CD4-positive, alpha-beta T cell (primary cell): ENCODE measurements at places on chromosomes 6 and 20. TPM values are rescaled to one million over a fixed set of nuclear protein-coding genes. Genes with fewer than 3 reads are reported as not detected.

DNA sequence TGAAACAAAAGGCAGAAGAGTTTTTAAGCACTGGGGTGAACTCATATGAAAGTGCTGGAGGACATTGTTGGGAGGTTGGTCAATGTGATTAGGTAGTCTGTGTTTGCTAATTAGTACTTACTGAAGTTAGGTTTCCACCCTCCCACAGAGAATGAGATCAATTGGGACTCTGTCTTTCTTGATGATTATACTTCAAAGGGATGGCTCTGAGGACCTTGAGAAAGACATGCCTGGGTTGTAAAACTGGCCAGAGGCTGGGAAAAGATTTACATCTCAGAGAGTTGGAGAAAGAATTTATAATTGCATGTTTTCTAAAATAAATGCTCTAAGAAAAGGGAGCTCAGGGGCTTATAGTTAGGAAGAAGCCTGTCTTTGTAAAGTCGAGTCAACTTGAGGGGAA is 74.0 kb downstream of the CD109 start:
- H3K27ac ChIP-seq, result no peak overlapping the region
- H3K27me3 ChIP-seq, result no peaks in the 10 kb centered on the region
- DNase-seq, result no peak
- no peaks in the 10 kb centered on the region for H3K4me1 ChIP-seq

- no peaks in the 10 kb centered on the region for H3K4me1 ChIP-seq
- H3K27ac ChIP-seq, result no peak overlapping the region
- no peaks in the 10 kb centered on the region for H3K36me3 ChIP-seq
- no peak overlapping the region for H3K4me3 ChIP-seq
- H3K27me3 ChIP-seq, result no peaks in the 10 kb centered on the region
Measured at GRCh38 chr6:63886341-63886740, 250.7 kb downstream of the PHF3 start.

Gene MUC22
- total RNA-seq, result not detected

DNA sequence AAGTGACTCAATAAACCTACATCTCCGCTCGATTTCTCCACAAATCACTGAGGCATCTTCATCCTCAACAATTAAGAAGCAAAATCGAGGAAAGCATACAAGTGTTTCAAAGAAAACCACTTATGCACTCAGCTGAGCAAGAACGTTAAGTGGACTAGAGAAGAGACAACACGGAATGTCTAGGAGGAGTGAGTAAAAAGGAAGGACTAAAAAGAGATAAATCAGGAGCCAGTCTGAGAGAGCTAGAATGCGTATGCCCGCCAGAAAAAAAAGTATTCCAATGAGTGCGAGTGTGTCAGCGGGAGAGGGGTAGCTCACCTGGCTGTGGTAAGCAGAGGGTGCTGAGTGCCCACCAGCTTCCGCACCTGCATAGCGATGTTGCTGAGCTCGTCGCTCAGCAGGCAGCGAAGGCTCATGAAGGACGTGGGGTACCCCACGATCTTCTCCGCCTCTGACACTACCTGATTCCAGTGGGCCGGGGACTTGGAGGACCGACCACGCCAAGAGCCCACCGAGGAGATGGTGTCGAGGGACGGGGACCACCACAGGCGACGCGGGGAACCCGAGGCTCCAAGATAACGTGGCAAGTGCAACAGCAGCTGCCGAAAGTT is 587 bp downstream of the PDSS2 start:
- H3K4me1 ChIP-seq, result peaks cover 16% of the 10 kb centered on the region
- DNase-seq, result peak; percentile 10
- no peaks in the 10 kb centered on the region for H3K27me3 ChIP-seq
- H3K36me3 ChIP-seq, result no peaks in the 10 kb centered on the region
- H3K27ac ChIP-seq, result peak overlapping the region; percentile 79
- peak overlapping the region; percentile 91 for H3K4me3 ChIP-seq

- no peaks in the 10 kb centered on the region for H3K36me3 ChIP-seq
- H3K27ac ChIP-seq, result no peak overlapping the region
- no peak for DNase-seq
- no peaks in the 10 kb centered on the region for H3K4me1 ChIP-seq
Measured at GRCh38 chr6:121590916-121591315, 155.5 kb downstream of the GJA1 start.

DNA sequence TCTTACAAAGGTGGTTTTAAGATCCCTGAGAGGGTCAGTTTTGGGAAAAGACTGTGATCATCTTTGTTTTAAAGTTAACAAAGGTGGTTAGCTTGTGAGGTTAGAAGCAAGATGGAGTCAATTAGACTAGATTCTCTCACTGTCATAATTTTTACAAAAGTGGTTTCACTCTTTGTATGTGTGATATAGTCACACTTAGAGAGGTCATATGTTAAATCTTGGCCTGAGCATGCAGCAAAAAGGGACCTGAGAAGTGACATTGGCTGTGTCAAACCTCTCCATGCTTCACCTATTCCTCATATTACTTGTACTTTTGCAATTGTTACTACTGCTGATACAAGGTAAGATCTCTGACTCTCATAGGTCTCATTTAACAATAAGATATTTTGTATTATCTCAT is 368.0 kb downstream of the TBC1D32 start:
- no peaks in the 10 kb centered on the region for H3K4me1 ChIP-seq
- no peaks in the 10 kb centered on the region for H3K36me3 ChIP-seq
- DNase-seq, result no peak
- no peaks in the 10 kb centered on the region for H3K27me3 ChIP-seq
- no peak overlapping the region for H3K27ac ChIP-seq

DNA sequence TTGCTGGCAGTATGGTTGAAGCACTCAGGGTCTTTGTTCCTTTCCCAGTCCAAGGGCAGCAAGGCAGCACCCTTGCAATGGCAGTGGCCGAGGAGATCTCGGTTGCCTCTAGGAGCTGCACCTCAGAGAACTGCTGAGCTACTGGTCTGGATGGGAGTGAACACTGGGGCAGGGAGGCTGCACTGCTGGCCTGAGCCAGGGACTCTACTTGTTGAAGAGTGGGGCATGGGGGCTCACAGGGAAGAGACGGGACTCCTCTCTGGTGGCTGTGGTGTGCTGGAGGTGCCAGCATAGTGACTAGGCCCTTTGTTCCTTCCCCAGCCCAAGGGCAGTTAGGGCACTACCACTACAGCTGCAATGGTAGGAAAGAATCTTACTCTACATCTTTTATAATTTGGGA is 203.0 kb downstream of the ZDHHC14 start:
- H3K27ac ChIP-seq, result no peak overlapping the region
- H3K4me1 ChIP-seq, result peaks cover 8% of the 10 kb centered on the region
- no peaks in the 10 kb centered on the region for H3K36me3 ChIP-seq
- H3K4me3 ChIP-seq, result no peak overlapping the region
- no peaks in the 10 kb centered on the region for H3K27me3 ChIP-seq
- DNase-seq, result no peak

DNA sequence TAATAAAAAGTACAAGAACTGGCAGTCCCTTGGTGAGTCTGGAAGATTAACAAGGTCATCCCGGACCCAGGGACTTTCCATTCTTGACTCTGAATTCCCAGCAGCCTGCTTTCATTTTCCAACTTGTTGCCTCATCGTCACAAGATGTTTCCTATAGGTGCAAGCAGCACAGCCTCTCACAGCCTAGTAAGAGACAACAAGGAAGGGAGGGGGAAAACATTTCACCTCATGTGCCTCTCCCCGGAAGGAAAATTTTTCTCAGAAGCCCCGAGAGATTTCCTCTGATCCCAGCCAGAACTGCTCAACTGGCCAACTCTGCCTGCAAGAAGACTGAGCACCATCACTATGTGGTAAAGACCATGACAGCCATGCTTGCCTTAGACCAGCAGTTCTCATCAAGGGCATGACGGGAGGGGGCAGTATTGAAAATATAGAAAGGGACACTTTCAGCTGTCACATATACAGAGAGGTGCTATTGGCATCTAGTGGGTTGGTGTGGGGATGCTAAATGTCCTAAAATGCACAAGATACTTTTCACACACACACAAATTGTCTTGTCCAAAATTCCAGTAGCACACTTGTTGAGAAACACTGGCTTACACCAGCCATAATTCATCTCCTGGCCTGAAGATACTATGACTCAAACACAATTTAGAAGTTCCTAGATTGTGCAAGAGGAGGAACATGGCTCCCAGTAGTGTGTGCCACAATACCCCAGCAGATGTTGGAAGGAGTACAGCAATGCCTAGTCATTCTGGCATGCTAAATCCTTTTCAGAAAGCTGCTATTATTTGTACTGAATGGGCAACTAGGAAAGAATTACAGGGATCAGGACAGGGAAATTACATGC is 10.8 kb upstream of the WTAP start:
- no peak for DNase-seq
- H3K36me3 ChIP-seq, result no peaks in the 10 kb centered on the region
- peaks cover 4% of the 10 kb centered on the region for H3K4me1 ChIP-seq
- no peak overlapping the region for H3K27ac ChIP-seq

DNA sequence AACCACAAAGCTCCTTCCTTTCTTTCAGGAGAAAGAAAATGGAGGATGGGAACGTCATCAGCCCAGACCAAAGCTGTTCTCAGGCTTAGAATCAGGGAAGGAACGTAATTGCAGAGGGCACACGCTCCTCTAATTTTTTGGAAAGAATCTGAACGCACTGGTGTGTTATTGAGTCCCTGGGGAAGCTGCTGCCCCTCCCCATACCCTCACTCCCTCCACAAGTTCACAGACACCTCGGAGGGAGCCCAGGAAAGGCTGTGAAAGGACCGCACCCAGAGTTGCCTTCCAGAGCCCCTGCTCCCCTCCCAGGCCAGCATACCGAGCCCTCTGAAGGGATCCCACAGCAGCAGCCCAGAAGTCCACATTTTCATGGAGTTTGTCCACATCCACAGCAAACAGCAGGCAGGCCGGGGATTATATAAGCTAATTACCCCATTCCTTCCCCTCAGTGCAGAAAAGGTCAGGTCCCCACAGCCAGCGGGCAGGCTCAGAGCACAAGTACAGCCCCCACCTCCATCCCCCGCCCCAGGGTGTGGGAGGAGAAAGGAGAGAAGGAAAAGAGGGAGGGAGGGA is 53.7 kb downstream of the ANKRD60 start:
- H3K27me3 ChIP-seq, result peaks cover 1% of the 10 kb centered on the region
- H3K4me3 ChIP-seq, result no peak overlapping the region
- H3K36me3 ChIP-seq, result no peaks in the 10 kb centered on the region
- no peak for DNase-seq

Gene CYP39A1
- total RNA-seq, result not detected

Gene COL20A1
- total RNA-seq, result 0.03 TPM

Gene CRIP3
- total RNA-seq, result 2.0 TPM

Gene FAXC
- total RNA-seq, result not detected

Gene LY86
- 2.1 TPM for total RNA-seq

- no peaks in the 10 kb centered on the region for H3K4me1 ChIP-seq
- H3K36me3 ChIP-seq, result no peaks in the 10 kb centered on the region
- DNase-seq, result no peak
- H3K4me3 ChIP-seq, result no peak overlapping the region
- H3K27me3 ChIP-seq, result peaks cover 3% of the 10 kb centered on the region
Measured at GRCh38 chr6:7445101-7445500, 55.5 kb downstream of the RIOK1 start.

Gene MTFR2
- 1.2 TPM for total RNA-seq

- H3K27ac ChIP-seq, result no peak overlapping the region
- no peak overlapping the region for H3K4me3 ChIP-seq
- no peaks in the 10 kb centered on the region for H3K4me1 ChIP-seq
- H3K27me3 ChIP-seq, result no peaks in the 10 kb centered on the region
- no peak for DNase-seq
Measured at GRCh38 chr20:25212242-25212641, 16.7 kb downstream of the ENTPD6 start.

DNA sequence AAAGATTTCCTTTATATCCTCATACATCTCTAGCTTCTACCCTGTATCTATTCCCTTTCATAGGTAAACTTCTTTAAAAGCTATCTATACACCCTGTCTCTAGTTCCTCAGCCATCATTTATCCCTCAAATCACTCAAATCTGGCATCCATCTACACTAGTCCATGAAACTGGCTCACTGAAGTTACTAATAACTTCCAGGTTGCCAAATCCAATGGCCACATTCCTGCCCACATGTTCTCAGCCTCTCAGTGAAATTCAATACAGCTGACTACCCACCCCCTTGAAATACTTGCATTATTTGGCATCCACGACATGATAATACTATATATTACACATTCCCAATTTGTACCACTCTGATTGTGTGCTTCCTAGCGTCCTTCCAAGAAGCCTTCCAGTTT is 8.7 kb downstream of the REPS1 start:
- no peaks in the 10 kb centered on the region for H3K36me3 ChIP-seq
- peaks cover 30% of the 10 kb centered on the region for H3K4me1 ChIP-seq
- no peak overlapping the region for H3K4me3 ChIP-seq

DNA sequence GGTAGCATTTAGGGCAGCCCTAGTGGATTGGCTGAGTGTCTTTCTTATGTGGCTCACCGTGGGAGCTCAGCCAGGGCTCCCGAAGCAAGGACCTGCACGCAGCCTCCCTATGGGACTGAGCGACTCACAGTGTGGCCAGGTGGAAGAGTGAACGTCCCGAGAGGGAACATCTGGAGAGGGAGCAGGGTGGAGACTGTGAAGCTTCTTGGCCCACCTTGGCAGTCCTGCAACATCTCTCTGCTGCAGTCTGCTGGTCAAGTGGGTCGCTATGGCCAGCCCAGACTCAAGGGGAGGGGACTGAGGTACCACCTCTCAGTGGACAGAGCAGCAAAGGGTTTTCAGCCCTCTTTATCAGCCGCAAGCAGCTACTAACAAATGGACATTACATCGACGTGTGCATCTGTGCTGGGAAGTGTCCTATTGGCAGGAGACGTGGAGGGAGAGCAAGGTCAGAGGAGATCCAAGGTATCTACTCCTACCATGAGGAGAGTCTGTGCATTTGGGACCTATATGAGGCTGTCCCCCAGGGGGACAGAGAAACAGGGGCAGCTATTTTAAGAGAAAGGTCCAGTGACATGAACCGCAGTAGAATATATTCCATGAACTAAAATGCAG is 49.0 kb upstream of the NXT1 start:
- DNase-seq, result no peak
- H3K4me3 ChIP-seq, result no peak overlapping the region
- H3K27ac ChIP-seq, result no peak overlapping the region
- H3K27me3 ChIP-seq, result no peaks in the 10 kb centered on the region
- no peaks in the 10 kb centered on the region for H3K4me1 ChIP-seq

Gene TAGAP
- 261 TPM for total RNA-seq

GRCh38 chr20:41643504-41643938 is 25.3 kb upstream of the CHD6 start:
- peaks cover 15% of the 10 kb centered on the region for H3K27me3 ChIP-seq
- no peak for DNase-seq
- no peak overlapping the region for H3K4me3 ChIP-seq
- H3K27ac ChIP-seq, result no peak overlapping the region
- no peaks in the 10 kb centered on the region for H3K4me1 ChIP-seq

DNA sequence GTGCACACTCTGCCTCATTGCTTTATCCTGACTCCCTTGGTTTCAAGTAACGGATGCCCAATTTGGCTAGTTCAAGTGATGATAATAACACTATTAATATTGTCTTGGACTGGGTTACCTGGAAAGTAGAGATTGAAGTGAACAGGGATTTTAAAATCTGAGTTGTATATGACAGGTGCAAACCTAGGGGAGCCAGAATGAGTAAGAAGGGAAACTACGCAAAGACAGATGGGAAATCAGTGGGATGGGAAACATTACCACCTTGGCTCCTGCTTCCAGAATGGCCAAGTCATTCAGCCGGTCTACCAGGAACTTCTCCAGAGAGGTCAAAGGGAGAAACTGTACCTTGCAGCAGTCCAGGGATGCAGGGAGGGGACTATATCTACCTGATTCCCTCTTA is 41.9 kb downstream of the OGFRL1 start:
- no peak for DNase-seq
- H3K4me3 ChIP-seq, result no peak overlapping the region
- no peak overlapping the region for H3K27ac ChIP-seq
